RWPE2 (cell line): ENCODE measurements at places on chromosomes 7 and 10.

GRCh38 chr7:11737723-11738122, 94.3 kb downstream of the THSD7A start:
- DNase-seq = no peak

DNA sequence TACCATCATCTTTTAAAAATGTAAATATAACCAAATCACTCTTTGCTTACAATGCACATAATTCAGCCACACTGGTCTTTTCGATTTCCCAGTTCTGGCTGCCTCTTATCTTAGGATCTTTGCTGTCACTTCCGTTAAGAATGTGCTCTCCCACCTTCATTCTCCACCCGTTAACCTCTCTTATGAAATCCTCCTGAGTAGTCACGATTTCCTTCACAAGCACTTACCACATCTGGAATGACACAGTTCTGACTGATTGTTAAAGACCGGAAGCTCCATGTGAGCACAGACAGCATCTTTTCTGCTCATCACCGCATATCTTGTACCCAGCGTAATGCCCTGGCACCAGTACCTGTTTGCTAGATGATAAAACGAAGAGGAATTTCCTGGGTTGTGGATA, 84.3 kb downstream of the CUL2 start:
- peak; percentile 88 for DNase-seq

DNA sequence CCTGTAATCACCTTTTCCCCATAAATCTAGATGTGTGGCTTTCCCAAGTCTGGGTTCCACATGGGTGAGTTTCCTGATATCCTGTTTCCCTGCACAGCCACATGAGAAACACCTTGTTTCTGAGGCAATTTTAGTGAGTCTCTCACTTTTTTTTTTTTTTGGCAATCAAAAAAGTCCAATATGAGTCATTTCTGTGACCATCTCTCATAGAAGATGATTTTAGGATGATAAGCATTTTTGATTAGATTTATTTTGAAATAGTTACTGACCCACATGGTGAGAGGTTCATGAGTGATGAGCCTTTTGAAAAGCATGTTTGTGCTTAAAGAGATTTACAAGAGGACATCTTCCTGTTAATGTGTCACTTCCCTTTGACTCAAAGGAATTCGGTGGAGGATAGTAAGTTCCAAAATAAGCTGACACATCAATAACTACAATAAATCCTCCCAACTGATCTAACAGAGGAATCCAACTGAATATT, 464.0 kb downstream of the INHBA start:
- no peak for DNase-seq

DNA sequence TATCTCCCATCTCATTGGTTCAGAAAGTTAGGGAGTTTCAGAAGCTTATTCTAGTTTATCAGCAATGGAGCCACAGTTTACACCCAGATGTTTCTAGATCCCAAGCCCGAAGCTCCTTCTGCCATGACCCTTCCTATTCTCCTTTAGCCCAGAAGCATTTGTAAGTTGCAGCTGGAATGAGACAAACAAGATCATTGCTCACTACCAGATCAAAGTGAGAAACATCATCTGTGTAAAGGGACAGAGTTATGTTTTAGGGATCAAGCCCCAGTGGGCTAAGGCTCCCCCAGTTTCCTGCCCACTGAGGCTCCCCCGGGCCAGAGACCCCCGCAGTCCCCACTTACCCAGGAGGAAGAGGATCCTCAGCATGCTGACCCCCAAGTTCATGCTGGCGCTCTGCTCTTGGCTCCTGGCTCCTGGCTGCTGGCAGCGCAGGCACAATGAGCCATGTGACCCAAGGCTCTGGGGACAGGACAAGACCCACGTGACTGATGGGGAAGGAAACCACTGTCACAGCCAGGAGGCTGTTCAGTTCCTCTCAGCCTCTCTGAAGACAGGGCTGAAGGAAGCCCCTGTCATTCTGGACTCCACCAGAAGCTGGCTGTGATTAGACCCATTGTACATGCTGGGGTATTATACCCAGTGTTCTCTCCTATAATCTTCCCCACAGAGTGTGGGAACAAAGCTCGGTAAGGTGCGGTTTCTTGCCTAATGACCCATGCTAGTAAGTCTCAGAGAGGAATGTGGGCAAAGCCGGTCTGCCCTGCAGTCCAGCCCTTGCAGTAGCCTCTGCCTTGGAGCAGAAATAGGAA, at the start of gene TMEM273:
TSS of gene TMEM273 (minus strand) at position 442 of the 812 bp plus-strand sequence. CDS start at position 387, 55 bp downstream.
- no peak for DNase-seq

DNA sequence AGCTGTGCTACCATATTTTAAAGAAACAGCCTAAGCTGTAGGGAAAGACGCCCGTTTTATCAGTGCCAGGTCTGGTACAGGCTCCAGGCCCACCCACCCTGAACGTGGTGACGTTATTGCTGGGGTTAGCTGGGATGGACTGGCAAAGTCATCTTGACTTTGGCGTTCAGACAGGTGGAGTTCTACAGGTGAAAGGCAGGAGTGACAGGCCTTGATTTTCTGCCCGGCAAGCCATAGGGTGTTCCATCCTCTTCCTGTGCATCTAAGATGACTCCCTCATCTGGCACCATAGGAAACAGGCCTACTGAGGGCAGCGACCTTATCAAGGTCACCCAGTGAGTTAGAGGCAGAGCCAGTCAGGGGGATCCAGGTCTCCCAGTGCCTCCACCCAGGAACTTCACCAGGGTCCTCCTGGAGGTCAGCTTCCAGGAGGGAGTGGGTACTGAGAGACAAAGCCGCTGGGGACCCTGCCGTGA, 41.6 kb downstream of the HK1 start:
- no peak for DNase-seq

DNA sequence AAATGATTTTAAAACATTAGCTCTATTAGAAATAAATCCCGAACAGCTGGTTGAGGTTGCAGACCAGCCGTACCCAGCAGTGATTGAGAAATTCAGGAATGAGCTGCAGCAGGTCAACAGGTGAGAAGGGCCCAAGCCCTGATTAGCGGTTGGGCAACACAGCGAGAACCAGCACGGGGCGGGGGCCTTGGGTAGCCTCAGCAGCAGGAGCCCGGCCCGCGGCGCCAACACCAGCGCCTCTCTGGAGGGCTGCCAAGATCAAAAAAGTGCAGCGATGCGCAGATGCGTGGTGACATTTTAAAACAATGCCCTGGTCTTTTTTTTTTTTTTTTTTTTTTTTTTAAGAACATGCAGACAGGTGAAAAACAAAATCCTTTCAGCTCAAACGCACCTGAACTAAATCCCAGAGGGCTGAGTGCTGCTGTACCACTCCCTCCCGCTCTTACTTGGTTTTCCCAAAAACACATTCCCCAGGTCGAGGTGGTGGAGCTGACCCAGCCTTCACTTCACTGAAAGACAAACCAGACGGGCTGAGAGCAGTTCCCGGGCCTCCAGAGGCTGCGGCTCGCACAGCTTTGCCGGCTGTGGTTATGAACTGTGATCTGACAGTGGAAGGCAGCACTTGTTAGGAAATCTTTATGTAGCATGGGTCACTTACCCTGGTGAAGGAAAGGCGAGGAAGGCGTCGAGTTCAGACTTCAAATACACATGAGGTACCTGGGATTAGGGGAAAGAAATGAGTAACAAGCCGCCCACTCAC, 579.4 kb downstream of the SDK1 start:
- no peak for DNase-seq

DNA sequence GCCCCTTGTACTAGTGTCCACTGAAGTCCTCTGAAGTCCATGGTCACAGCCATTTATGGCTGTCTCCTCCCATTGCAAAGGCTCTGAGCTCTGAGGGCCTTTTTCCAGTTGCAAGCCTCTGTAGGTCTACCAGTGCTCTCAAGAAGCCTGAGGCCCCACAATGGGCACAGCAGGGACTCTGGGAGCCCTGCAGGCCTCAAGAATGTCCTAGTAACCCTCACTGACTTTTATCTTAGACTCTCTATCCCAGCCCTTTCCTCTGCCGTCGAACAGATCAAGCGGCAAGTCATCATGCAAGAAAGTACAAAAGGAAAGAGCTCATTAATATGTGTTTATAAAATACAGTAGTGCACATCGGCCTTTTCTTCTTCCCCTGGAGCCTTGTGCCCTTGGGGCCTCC, 23.4 kb downstream of the VWA2 start:
- DNase-seq = no peak

GRCh38 chr10:80281292-80281691, 8.2 kb downstream of the MAT1A start:
- no peak for DNase-seq

DNA sequence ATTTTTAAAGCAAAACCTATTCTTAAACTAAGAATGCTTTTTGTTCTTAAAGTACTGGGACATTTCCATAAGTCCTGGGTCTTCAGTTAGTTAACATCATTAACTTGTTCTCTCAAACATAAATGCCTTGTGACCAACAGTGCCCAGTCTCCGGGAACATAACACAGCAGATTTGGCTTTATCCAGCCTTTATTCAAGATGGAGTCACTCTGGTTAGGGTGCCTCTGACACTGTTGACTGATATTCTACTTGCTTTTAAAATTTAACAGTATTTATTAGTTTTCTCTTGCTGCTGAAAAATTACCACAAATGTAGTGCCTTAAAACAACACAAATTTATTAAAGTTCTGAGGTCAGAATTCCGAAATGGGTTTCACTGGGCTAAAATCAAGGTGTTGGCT, 44.1 kb downstream of the AVL9 start:
- DNase-seq = no peak

DNA sequence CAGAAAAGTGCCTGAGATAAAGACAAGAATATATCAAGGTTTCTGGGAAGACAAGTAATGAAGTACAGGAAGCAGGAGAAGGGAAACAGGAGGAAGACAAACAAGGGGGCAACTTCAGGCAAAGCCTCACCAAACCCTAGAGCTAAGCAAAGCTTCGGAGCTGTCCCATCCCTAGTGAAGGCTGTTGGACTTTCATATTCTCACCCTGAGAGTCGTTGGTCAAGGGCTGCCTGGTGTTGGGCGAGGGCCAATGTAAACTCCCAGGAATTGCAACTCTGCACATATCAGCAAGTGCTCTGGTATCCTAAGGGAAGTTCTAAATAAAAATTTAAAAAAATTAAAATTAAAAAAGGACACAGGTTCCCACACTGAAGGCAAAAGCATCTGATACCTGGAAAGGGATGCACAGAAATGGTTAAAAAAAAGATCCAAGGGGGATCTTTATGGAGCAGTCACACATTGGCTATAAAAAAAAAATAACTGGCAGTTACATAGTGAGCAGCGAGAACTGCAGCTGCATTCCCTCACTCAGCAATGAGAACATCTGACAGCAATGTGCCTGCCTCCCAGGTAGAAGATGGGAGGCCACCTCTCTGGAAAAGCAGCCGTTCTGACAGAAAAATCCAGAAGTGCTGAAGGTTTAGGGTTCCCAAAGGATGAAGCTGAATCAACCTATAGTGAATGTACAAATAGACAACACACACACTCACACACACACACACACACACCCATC, 304.7 kb downstream of the WDR11 start:
- no peak for DNase-seq

DNA sequence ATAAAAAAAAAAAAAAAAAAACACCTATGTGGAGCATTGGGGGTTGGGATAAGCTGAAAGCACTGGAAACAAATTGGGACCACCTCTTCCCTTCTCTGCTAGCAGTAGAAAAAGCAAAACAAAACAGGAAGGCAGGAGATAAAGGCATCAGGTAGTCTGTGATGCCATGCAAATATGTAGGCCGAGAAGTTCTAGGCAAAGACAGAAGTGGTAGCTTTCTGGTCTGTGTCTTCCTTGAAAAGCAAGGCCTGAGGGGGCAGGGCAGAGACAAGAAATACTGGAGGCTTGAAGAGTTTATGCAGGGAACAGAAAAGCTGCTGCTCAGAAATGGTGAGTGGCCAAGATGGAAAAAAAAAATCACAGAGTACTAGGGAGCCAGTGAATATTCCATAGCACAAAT, 111.1 kb downstream of the ELMO1 start:
- no peak for DNase-seq

GRCh38 chr10:26215935-26216584, 514 bp upstream of the GAD2 start:
- no peak for DNase-seq

DNA sequence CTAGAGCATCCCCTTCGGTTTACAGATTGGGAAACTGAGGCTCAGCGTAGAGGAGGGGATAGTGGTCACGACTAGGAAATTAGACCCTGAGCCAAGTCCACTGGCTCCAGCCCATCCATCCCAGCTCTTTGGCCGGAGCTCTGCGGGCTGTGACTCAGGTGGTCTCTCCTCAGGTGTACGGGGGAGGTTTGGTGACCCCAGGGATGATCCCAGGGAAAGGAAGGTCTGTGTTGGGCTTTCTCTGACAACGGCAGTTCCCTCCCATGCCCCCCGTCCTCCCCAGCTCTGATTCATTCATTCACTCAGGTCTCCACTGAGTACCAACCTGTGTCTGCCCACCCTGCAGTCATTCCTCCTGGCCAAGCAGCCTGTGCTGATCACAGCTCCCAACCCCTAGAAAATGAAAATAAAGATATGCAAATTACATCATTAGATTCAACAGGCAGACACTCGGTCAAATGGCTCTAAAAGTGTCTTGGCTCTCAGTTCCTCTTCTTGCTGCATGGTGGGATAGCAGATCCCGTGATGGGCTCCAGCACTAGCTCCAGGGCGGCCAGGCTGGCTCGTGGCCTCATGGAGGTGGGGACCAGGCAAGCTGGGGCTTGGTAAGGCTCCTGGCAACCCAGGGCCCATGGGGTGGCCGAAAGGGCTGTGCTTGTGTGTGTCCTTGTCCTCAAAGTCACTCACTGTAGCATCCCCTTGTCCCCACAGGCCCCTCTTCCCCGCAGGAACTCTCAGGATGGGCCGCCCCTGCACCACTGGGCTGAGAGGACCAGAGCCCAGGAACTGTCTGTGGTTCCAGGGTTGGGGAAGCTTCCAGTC, 37.8 kb downstream of the CLRN3 start:
- no peak for DNase-seq

GRCh38 chr10:127813290-127813689, 76.3 kb downstream of the FOXI2 start:
- DNase-seq = no peak

- DNase-seq = no peak
Observed at GRCh38 chr10:25753776-25754175, 180.3 kb upstream of the MYO3A start.

DNA sequence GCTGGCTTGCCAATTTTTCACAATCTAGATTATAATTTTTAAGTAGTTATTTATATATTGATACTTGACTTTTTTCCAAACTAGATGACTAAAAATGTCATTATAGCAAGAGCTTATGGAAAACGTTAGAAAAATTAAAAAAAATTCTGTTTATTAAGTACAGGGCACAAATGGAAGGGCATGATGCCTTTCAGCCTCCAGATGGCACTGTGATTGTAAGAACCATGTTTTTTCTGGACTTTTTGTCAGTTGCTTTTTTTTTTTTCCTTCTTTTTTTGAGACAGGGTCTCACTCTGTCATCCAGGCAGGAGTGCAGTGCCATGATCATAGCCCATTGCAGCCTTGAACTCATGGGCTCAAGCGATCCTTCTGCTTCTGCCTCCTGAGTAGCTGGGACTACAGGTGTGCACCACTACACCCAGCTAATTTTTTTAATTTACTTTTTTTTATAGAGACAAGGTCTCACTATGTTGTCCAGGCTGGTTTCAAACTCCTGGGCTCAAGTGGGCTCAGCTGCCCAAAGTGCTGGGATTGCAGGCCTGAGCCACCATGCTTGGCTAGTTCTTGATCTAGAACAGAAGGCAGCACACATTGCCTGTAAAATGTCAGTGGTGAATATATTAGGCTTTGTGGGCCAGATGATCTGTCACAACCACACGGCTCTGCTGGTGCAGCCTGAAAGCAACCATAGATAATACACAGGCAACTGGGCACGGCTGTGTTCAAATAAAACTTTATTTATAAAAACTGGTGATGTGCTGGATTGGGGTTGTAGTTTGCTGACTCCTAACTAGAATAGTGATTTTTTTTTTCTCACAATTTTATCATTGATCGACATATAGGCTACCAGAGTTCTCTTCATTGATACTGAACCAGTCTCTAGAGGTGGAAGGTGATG, 27.4 kb downstream of the UCMA start:
- DNase-seq = no peak
